RWPE2 (cell line): ENCODE measurements at places on chromosomes 12 and 14.

GRCh38 chr12:69278814-69279782 is 39.7 kb downstream of the CPSF6 start:
- no peak for DNase-seq

DNA sequence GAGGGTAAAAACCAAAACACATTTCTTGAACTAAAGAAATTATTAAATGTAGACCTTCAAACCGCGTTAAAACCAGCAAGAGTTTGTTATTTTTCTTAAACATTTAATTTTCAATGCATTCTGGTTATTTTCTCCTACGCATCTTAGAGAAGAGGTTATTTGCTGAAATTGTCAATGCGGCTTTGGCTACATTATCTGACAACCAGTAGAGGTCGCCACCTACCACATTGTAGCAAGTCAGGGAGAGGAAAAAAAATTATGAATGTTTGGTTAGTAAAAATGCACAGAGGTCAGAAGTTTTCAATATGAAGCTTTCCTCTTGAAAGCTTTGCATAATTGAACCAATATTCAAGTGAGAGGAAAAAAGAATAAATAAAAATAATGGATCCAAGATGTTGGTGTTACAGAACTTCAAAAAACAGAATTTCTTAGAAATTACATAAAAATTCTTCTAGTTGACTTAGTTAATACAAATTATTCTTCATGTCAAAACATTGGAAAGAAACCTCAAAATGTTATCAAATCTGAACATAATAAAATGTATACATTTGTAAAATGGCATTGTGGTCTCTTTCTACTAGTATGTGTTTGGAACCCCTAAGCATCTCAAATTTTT is 159.4 kb upstream of the TMTC2 start:
- DNase-seq: no peak

DNA sequence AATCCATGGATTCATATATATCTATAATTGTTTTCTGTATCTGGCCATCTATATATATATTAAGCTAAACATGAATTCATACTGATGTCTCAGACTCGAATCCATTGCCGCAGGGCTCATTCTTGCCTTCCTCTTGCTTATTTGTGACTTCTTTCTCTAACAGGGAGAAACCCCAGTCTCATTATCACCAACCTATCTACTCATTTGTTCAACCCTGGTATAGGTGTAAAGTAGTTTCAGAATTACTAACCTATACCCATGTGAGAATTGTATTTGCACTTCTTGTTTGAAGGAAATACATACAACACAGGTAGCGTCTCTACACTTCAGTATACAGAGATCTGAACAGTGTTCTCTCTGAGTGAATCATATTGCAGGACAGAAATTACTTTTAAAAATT is 77.7 kb downstream of the PTPN11 start:
- no peak for DNase-seq

DNA sequence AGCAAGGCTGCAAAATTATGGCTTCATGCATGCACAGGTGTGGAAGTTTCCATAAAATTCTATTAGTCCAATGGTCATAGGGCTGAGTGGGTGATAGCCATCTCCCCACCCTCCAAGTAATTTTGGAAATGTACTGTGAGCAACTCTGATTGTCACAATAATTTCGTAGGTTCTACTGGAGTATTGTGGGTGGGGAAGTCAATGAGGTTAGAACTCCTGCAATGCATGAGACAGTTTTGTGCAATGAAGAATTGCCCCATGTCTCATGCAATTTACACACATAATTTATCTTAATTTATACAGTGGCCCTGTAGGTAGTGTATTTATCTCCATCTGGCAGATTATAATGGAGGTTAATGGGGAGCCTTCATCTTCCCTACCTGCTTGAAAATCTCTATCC is 20.5 kb downstream of the IFNG start:
- DNase-seq: no peak

GRCh38 chr12:47797441-47797840 is 22.3 kb downstream of the HDAC7 start:
- no peak for DNase-seq

DNA sequence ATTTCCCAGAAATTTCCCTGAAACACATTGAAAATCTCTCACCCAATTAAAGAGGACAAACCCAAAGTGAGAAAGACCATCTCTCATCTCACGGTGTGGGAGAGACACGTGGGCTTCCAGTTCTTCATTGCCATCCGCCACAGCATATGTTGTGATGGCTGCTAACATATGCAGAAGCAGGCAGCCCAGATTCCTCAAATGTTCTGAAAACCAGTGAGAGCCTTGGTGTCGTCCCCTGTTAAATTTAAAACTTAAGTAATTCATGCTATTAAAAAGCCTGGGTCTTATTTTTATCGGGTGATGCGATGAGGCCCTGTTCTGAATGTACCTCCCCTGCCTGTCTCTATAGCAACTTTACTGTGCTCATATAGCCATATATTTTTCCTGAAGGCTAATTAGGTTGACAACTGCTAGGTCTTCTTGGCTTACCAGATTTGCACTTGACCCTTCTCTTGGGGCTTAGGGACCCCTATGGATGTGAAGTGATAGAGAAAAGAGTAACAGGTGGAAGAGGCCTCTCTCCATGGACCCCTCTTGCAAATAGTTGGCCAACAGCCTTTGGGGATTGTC is 2.8 kb upstream of the FGF6 start:
- no peak for DNase-seq

- no peak for DNase-seq
These were observed 68.6 kb upstream of the PLEKHG7 start for GRCh38 chr12:92634202-92634601.
